Ecto neural progenitor cell (in vitro differentiated cells): ENCODE measurements at places on chromosomes 7 and 10.

GRCh38 chr7:6269527-6269926 lies 2.9 kb downstream of the CYTH3 start:
- no peak for DNase-seq

DNA sequence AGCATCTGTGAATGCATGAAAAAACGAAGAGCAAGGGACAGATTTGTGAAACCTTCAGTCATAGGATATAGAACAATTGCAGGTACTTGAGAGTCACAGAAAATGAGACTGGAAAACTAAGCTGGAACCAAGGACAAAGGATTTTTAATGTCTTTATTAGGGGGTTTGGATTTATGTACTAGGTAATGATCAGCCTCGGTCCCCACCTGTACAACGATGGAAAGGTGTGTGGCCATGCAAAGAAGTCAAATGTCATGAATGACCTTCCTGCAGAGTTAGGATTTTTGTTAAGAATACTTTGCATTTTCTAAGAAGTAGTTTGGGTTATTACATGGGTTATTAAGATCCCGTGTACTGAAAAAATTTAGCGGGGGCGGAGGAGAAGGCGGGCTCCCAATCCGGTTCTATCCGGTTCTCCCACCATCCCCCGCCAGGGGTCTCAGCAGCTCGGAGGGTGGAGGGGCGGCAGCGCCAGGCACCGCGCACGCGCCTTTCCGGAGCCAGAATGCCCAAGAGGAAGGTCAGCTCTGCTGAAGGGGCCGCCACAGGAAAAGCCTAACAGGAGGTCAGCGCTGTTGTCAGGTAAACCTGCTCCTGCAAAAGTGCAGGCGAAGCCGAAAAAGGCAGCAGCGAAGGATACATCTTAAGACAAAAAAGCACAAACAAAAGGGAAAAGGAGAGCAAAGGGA lies 327.5 kb upstream of the PLXDC2 start:
- peak; percentile 83 for DNase-seq

DNA sequence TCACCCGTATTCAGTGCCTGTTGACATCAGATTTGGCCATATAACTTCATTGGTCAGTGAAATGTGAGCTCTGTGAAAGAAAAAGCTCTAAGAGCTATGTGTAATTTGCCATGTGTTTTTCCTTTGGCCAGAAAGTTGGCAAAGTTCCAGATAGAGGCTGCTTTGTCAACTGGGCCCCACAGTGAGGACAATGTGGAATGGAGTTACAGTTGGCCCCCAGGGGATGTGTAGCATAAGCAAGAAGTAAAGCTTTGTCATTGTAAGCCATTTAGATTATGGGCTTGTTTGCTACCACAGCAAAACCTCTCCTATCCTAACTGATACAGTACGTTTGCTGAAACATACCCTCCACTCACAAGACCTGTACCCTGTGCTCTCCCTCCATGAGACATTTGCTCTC lies 119.1 kb upstream of the HABP2 start:
- DNase-seq, result no peak

- no peak for DNase-seq
Observed at GRCh38 chr7:3149231-3149995, 105.7 kb upstream of the CARD11 start.

GRCh38 chr10:82358486-82359099 lies 483.6 kb downstream of the NRG3 start:
- DNase-seq, result no peak
